ENCODE measurements at places on chromosomes 2 and 18.

DNA sequence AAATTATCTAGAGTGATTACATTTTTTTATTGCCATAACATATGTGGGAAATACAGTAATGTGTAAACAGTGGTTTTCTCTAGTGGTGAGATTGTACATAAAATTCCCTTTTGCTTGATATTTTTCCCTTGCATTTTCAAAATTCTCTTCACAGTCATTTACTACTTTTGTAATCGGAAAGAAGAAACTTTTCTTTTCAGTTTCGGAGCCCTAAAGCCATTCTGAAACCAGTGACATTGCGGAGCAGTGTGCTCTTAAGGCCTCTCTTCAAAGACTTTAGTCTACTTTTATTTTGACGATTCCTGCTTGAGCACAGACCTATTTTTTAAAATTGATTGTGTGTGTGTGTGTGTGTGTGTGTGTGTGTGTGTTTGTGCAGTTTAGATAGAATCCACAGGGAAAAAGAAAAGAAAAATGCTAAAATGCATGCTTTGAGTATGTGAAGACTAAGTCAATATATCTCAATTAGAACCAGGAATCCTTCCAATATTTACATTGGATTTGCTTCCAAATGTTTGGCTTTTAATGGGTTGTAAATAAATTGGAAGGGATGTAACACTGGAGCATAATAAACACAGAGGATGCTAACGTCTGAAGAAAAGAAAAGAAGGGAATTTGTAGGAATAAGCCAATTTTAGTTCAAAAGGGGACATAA lies 357.4 kb downstream of the RND3 start:
- DNase-seq = no peak

- no peak for DNase-seq
Observed at GRCh38 chr18:7458884-7459283, 108.2 kb upstream of the PTPRM start.

GRCh38 chr2:203763241-203763937 lies 57.0 kb downstream of the CD28 start:
- DNase-seq = no peak

GRCh38 chr2:205752296-205752820 lies 70.1 kb downstream of the NRP2 start:
- no peak for DNase-seq

DNA sequence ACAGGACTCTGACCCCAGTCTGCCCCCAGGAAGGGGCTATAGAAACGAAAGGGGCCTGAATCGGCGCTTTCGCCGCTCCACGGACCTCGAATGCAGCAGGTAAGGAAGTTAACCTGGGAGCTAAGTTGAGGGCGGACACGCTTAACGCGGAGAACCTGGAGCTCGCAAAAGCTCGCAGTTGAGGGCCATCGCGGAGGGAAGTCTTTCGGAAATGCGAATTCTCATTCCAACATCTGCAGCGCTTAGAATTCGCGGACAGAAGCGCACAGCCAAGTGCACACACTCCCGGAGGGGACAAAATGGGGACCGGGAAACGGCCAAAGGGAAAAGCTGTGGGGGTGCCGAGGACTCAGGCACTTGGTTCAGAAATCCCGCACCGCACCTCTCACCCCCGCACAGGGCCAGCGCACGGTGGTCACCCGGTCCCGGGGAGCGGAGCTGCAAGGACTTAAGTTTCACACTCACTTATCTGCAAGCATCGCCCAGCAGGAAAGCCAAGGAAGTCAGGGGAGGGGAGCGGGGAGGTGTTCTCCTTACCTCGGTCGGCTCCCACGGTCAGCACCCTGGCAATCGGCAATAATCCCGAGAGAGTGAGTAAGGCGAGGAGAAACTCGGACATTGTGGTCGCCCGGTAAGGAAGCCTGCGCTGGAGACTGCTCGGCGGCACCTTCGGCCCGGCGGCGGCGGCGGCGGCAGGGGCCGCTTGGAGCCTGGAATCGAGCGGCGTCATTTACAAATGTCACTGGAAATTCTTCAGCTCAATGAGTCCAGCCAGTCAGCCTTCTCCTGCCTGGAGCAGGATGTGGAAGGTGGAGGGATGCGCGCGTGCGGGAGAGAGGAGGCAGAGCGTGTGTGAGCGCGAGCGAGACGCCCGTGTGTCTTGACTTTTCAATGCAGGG lies 456 bp downstream of the LRP1B start:
- no peak for DNase-seq

GRCh38 chr18:65592435-65592834 lies 158.4 kb upstream of the CDH7 start:
- no peak for DNase-seq

DNA sequence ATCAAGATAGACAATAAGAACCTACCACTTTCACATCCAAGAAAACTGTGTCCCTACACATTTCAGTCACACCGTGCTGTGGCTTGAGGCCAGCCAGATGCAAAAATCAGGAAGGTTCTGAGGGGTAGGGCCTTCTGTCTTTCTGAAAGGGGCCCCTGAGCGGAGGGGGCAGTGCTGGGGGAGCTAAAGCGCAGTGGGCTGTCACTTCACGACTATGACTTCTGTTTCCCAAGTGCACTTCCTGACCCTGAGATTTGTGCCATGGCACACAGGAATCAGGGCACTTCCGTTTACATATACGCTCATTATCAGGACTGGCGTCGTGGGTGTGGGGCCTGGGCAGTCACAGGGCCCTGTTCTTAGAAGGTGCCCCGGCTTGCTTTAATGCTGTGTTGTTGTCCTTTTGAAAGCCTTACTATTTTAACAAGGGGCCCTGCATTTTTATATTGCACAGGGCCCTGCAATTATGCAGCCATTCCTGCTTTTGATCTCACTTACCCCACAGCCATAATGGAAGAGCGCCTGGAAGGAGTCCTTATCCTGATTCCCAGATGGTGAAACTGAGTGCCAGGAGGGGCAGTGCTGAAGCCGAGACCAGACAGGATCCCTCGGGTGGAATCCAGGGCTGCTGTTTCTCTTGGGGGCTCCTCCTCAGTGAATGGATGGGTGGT lies 620 bp downstream of the NGEF start:
- no peak for DNase-seq

GRCh38 chr18:41887100-41887499 lies 67.9 kb upstream of the PIK3C3 start:
- no peak for DNase-seq

- DNase-seq = no peak
Observed at GRCh38 chr2:55923091-55923981, at the start of gene EFEMP1. Gene EFEMP1, minus strand, starts transcription at chr2:55923782. Its CDS starts 1,342 bp downstream, at chr2:55922440.

DNA sequence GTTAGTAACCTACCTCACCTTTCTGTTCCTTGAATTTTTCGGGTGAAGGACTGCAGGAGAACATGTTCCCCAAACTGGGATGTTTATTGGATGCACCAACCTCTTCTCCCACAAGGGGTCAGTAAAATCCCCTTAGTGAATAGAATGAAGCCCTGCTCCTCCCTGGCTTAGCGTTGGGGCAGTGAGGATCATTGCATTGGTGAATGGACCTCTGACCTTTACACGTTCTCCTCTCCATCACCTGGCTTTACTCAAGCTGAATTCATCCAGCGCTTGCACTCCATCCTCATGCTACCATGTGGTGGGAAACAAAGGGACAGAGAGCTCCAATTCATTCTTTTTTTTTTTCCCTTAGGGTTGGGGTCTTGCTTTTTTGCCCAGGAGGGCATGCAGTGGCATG lies 157.2 kb downstream of the MIB1 start:
- DNase-seq = no peak

Data from activated gamma-delta T cell treated with anti-CD3 and anti-CD28 coated beads, Interleukin-2, amount 50 U/mL, for 16 hours (primary cell).